Suppressor macrophage (primary cell): ENCODE measurements at places on chromosomes 4 and X.

GRCh38 chr4:155371432-155372043 is 5.2 kb downstream of the MAP9 start:
- no peak for DNase-seq

GRCh38 chrX:77433001-77433400 is 14.2 kb upstream of the FGF16 start:
- DNase-seq = no peak

DNA sequence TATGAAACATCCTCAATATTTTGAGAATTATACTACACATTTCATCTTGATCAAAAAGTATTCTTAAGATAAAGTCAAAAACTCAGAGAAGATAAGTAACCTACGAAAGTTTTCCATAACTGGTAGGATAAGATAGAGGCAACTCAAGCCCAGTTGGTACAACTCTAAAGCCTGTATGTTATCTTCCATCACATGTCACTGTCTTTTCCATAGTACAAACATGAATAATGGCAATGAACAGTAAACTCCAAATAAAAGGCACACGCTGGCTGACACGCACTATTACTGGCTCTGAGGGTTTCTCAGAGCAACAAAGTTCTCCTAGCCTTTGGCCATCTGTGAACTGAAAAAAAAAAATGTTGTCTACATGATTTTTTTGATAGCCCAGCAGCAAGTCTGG is 27.2 kb downstream of the LIN54 start:
- no peak for DNase-seq

- DNase-seq = no peak
Observed at GRCh38 chr4:177271091-177271490, 38.6 kb upstream of the NEIL3 start.

GRCh38 chr4:146123231-146123630 is 52.3 kb upstream of the LSM6 start:
- DNase-seq = no peak

- DNase-seq = no peak
Observed at GRCh38 chr4:53508446-53508845, 82.8 kb downstream of the LNX1 start.
